Tibial artery (tissue), 4 donors: ENCODE measurements at places on chromosomes 1 and 21.

GRCh38 chr1:214224611-214225354 is 56.2 kb upstream of the SMYD2 start:
- H3K4me3 ChIP-seq: peak overlapping the region; percentile 2
- no peak overlapping the region for H3K27ac ChIP-seq
- no peaks in the 10 kb centered on the region for H3K27me3 ChIP-seq

DNA sequence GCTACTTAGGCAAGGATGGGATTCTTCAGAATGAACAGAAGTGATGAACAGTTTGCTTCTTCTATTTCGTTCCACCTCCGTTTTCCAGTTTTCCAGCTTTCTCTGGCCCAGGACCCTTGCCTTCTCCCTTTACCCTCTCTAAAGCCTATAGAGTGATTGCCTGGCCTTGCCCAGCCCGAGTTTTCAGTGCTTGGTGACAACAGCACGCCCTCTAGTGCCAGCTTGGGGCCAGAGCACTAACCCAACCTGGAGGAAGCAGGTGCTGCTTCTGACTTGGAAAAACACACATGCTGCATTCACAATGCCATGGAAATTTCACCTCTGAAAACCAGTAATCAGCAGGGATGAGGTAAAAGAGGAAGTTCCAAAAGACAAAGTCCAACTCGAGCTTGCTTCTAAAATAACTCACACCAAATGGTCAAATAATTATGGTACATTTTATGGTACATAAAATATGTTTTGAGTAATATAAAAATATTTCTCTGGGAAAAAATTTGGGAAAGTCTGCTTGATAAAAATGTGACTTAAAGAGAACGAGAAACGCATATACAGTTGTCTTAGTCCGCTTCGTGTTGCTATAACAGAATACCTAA is 26.1 kb downstream of the UBE2T start:
- no peak overlapping the region for H3K4me3 ChIP-seq
- DNase-seq: peak; percentile 81
- H3K4me1 ChIP-seq: no peaks in the 10 kb centered on the region
- H3K27ac ChIP-seq: no peak overlapping the region
- H3K27me3 ChIP-seq: no peaks in the 10 kb centered on the region

DNA sequence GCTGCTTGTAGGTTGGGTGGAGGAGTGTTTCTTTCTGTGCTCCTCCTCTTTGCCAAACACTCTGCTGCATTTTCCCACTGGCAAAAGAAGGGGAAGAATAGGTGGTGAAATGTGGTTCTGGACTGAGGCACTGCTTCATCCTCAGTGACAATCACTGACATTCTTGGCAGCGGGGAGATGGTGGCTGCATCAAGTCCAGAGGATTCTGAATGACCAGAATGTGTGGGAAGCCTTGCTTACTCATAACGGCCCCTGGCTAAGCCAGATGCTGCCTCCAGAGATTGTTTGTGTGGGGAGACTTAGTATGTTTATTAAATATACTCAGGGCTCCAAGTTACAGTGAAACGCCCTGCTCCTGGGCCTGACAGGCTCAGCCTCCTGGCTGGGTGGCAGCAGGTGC is 160.3 kb downstream of the CACNA1E start:
- no peaks in the 10 kb centered on the region for H3K4me1 ChIP-seq
- DNase-seq: no peak
- no peak overlapping the region for H3K27ac ChIP-seq
- no peaks in the 10 kb centered on the region for H3K27me3 ChIP-seq

- no peaks in the 10 kb centered on the region for H3K36me3 ChIP-seq
- H3K4me1 ChIP-seq: no peaks in the 10 kb centered on the region
- peak; percentile 2 for DNase-seq
- no peak overlapping the region for H3K4me3 ChIP-seq
- H3K27ac ChIP-seq: no peak overlapping the region
Observed at GRCh38 chr1:1098681-1099421, 17.0 kb downstream of the C1orf159 start.

DNA sequence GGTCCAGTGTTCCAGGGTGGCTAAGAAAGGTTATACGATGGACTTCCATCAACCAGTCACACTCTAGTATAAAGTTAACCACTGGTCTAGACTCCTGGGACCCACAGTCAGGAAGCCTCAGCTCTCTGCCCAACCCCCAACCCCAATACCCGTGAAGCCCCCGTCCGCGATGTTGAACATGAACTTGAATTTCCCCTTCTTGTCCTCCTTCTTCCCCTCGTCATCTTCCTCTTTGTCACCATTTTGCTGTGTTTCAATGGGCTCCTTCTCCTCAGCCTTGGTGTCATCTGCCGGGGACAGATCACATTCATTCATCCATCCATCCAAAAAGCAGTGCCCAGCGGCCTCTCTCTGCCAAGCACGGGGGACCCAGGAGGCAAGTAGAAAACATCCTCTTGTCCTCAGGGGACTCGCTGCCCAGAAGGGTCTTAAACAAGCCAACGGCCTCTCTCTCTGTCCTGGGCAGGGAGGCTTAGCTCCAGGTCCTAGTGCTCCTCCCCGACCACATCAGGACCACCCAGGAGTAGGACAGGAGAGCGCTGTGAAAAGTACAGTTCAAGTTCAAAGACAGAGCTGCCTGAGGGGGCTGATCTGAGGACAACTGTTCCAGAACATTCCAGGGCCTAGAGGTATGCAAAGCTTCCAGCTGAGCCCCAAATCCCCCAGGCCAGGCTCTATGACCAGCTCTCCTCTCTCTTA is 66.5 kb downstream of the KCNAB2 start:
- H3K4me3 ChIP-seq: no peak overlapping the region
- H3K36me3 ChIP-seq: no peaks in the 10 kb centered on the region
- DNase-seq: no peak
- H3K27ac ChIP-seq: no peak overlapping the region
- no peaks in the 10 kb centered on the region for H3K4me1 ChIP-seq

GRCh38 chr1:227869851-227870305 is 54.4 kb downstream of the PRSS38 start:
- H3K4me1 ChIP-seq: no peaks in the 10 kb centered on the region
- no peak for DNase-seq
- H3K36me3 ChIP-seq: no peaks in the 10 kb centered on the region
- no peaks in the 10 kb centered on the region for H3K27me3 ChIP-seq
- no peak overlapping the region for H3K4me3 ChIP-seq

DNA sequence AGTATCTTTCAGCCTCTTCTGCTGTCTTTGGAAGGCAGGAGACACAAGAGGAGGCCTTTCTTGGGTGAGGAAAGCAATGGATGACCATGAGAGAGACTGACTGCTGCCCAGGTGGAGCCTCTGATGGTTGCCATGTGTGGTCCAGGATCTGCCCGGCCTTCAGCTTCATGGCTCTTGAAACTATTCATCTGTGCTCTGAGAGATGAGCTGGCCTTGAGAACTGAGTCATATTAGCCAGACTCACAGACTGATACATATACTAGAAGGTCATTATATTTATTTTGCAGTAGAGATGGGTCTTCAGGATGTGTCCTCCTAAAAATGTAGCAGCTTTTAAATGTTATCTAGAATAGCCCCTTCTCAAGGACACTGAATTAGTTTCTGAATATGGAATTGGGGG is 33.7 kb downstream of the PTGFRN start:
- no peak overlapping the region for H3K4me3 ChIP-seq
- peaks cover 26% of the 10 kb centered on the region for H3K36me3 ChIP-seq
- no peak for DNase-seq
- H3K4me1 ChIP-seq: no peaks in the 10 kb centered on the region

DNA sequence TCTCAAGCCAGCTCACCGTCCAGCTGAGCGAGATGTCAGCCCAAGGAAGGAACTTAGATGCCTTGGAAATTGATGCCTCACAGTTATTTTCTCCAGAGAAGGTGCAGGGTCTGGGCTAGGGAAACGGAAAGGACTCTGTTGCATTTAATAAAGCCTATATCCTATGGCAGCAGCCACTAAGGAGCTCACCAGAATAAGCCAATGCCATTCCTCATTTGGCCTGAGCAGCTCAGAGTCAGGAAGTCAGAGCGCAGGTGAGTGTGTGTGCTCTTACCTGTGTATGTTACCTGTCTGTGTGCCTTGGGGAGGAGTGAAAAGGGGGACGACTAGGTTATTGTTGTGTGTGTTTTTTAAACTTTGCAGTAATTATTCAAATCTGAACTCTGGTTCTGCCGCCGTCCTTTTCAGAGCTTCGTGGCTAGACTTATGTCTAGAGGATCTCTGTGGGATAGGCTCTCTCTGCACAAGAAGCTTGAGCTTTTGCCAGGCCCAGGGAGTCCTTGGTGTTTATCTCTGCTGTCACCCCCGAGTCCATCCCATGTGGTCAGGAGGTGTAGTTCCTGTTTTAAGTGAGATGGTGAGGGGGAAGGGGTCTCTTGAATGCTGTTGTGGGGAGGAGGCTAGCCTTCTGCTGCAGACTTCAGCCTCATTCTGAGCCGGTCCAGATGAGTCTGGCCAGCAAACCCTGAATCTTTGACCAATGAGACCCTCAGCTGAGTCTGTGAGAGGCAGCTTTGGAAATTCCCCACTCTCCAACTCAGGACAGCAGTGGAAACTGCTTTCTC is 2.4 kb downstream of the TMCC2 start:
- peak overlapping the region; percentile 47 for H3K27ac ChIP-seq
- peaks cover 15% of the 10 kb centered on the region for H3K4me1 ChIP-seq
- H3K36me3 ChIP-seq: no peaks in the 10 kb centered on the region
- peak overlapping the region; percentile 59 for H3K4me3 ChIP-seq
- H3K27me3 ChIP-seq: no peaks in the 10 kb centered on the region

- peaks cover 35% of the 10 kb centered on the region for H3K4me1 ChIP-seq
- DNase-seq: no peak
- no peaks in the 10 kb centered on the region for H3K36me3 ChIP-seq
- H3K27ac ChIP-seq: no peak overlapping the region
Observed at GRCh38 chr1:92488416-92488815, 1.7 kb upstream of the GFI1 start.

DNA sequence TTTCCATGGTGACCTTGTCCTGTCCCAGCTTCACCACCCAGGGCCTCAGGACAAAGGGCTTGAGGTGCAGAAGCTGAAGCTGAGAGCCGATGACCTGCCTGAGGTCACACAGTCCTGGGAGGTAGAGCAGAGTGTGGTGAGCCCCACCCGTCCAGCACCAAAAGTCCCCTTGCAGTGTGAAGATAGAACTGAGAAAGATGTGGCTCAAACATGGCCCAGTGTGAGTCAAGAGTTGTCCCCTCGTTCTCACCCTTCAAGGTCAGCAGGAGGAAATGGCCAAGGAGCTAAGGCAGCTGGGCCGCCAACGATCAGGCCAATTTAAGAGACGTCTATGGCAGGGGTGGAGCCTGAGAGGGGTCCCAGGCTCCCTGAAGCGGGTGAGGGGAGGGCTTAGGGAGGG is 157.5 kb upstream of the KLHDC7A start:
- peaks cover 54% of the 10 kb centered on the region for H3K27me3 ChIP-seq
- H3K27ac ChIP-seq: no peak overlapping the region
- no peak for DNase-seq
- H3K4me3 ChIP-seq: no peak overlapping the region
- H3K36me3 ChIP-seq: no peaks in the 10 kb centered on the region
- H3K4me1 ChIP-seq: no peaks in the 10 kb centered on the region

DNA sequence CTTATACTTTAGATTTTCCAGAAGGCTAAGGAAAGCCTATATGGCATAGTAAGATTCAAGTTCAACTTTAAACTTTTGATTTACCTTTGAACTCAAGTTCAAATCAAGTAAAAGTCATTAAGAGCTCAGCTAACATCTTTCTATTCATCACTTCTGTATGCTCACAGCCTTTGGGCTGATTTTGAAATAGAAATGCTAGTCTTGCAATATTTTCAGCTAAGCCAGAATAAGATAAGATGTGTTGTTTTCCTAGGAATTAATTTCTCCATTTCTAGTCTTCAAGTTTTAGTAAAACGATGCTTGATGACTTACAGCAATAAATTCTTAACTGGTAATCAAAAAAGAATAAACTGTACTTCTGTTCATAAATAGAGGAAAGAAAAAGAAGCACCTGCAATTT is 35.6 kb downstream of the ATP1B1 start:
- H3K27me3 ChIP-seq: no peaks in the 10 kb centered on the region
- H3K4me1 ChIP-seq: no peaks in the 10 kb centered on the region
- H3K4me3 ChIP-seq: no peak overlapping the region
- H3K27ac ChIP-seq: no peak overlapping the region

DNA sequence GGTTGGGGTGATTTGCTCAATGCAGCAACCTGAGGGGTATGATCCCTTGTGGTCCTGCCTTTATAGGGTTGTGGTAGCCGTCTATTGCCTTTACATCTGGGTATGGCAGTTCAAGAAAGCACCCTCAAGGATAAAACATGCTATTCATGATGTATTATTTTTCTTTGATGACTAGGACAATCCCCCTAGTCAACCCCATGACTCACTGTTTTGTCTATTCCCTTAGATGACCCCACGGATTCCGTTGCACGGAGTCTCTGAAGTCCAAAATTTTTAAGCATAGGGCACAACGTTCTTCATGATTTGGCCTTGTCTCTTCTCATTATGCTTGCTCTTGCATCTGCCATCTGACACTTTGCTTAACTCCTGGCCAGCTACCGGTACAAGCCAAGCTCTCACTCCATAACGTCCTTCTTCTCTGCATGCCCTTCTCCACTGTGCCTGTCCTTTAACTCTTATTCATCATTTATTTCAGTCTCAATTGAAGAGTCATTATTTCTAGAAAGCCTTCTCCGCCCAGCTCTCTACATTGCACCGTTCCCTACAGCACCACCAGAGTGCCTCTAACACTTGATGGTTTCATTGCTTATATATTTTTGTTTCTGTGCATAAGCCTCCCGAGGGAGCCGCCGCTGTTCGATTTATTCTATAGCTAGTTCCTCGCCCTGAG is 838 bp upstream of the DISP1 start:
- H3K36me3 ChIP-seq: no peaks in the 10 kb centered on the region
- no peaks in the 10 kb centered on the region for H3K27me3 ChIP-seq
- no peak for DNase-seq
- peak overlapping the region; percentile 95 for H3K27ac ChIP-seq
- peaks cover 41% of the 10 kb centered on the region for H3K4me1 ChIP-seq

DNA sequence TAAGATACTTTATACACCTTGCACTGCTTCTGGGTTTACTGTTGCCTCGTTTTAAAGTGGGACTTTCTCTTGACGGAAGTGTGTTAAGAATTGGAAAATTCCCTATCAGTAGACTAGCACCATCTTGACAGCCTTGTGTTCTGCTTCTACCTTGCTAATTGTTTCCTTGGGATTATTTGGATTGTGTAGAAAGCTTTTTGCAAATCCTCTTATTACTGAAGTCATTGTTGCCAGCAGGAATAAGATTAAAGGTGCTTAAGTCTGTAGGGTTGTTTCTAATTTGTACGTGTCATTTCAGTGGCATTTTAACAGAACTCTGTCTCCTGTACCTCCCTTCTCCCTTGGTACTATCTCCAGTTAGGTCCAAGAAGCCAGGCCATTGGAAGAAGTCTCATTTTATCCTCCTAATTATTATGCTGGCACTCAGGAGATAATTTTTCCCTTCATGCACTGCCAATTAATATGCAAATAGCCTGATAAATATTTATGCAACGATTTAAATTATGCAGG is 107.7 kb downstream of the POU2F1 start:
- H3K27ac ChIP-seq: no peak overlapping the region
- peaks cover 14% of the 10 kb centered on the region for H3K36me3 ChIP-seq
- DNase-seq: no peak

- no peak for DNase-seq
- H3K27me3 ChIP-seq: no peaks in the 10 kb centered on the region
- H3K36me3 ChIP-seq: no peaks in the 10 kb centered on the region
- no peak overlapping the region for H3K4me3 ChIP-seq
- H3K4me1 ChIP-seq: no peaks in the 10 kb centered on the region
Observed at GRCh38 chr1:215425138-215425537, 142.0 kb upstream of the KCTD3 start.

- H3K36me3 ChIP-seq: no peaks in the 10 kb centered on the region
- H3K4me3 ChIP-seq: no peak overlapping the region
- DNase-seq: no peak
Observed at GRCh38 chr1:231407547-231408396, 14.3 kb downstream of the EGLN1 start.
